Inflammatory macrophage treated with lipopolysaccharide for 1 hour (primary cell): ENCODE measurements at places on chromosomes 6 and 20.
A peak's percentile ranks its signal among the peaks of the same experiment; 100 is the strongest.

DNA sequence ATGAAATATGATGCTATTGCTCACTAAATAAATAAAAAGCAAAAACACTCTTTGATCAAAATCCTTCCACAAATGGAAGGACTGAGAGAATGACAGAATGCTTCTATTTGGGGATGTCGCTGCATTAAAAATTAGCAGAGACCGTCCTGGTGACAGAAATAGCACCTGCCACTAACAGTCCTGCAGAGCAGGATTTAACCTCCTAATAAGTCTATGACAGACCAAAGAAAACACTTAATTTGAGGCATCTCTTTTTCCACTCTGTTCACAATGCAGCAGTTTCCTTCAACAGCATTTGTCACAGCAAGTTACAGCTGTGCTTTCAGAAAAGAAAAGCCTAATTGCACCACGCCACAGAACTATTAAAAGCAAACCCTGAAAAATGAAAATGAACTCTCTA lies 140.6 kb upstream of the BEND6 start:
- no peak for DNase-seq

DNA sequence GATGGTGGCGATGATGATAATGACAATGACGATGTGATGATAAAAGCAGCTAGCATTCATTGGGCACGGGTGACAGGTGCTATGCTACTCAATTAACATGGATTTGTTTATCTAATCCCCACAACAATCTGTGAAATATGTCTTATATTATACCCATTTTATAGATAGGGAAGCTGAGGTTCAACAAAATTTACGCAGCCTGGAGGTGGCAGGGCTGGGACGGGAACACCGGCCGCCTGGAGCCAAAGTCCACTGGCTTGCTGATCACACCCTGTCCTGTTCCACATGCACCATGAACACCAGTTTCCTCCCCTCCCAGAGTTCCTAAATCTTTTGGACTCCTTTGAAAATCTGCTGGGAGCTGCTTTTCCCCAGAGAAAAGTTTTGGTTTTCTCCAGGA lies 23.0 kb downstream of the RIMS4 start:
- no peak for DNase-seq

- no peak for DNase-seq
These were observed 11.8 kb upstream of the FAM110A start for GRCh38 chr20:821731-822065.

GRCh38 chr6:3991941-3992340 lies 87.0 kb downstream of the FAM217A start:
- DNase-seq, result no peak

GRCh38 chr20:37804584-37805566 lies 98.1 kb upstream of the VSTM2L start:
- DNase-seq, result peak; percentile 7

GRCh38 chr20:22232473-22232872 lies 351.9 kb downstream of the FOXA2 start:
- DNase-seq, result no peak

DNA sequence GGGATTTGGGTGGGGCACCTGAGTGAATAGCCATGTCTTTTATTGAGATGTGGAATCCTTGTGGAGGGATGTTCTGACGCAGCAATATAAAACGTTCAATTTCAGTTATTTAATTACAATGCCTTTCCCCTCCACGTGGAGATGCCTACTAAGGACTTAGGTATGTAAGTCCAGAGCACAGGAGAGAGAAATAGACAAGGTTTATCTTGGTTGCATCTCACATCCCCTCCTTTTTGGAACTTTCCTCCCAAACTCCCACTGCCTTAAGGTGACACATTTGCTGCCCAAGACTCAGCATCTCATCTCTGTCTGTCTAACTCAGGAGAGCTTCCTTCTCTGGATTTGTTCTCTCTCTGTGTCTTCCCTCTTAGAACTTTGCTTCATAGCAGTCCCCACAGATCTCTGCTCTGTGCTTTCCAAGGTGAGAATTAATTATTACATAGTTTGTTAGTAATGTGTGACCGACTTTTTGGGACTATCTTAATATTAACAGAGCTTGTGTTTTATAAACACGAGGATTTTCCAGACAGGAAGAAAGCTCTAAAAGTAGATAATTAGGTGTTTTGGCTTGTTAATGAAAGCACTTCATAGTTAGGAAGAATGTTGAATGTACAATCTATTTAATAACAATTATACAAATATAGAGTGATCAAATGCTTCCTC lies 52.6 kb downstream of the COL19A1 start:
- no peak for DNase-seq

GRCh38 chr6:16657768-16658167 lies 103.5 kb downstream of the ATXN1 start:
- peak; percentile 76 for DNase-seq

DNA sequence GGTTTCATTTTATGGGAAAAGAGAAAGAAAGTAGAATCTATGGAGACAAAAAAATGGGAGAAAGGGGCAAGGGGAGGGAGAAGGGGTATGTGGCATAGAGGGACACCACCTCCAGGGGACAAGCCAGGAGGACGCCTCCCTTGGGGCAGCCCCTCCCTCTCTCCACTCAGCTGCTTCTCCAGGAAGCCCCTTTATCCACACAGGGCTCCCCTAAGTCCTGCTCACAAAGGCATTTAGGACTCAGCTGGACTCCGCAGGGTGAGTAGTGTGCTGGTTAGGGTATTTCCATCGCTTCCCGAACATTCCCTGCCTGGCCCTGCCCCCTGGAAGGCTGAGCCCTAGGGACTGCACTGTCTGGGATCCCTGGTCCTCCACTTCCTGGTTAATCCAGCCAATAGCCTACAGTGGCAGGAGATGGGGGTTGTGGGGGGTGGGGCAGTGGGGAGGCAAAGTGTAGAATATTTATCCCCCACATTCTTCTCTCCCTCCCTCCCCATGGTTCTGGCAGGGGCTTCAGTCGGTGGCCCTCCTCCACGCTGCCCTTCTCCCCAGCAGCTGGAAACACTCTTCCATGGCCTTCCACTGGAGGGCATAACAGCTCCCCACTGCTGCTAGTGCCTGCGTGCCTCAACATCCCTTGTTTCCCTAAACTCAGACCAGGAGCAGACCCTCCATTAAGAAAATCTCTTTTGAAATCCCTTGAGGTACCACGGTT lies 84.8 kb downstream of the SNX5 start:
- no peak for DNase-seq

DNA sequence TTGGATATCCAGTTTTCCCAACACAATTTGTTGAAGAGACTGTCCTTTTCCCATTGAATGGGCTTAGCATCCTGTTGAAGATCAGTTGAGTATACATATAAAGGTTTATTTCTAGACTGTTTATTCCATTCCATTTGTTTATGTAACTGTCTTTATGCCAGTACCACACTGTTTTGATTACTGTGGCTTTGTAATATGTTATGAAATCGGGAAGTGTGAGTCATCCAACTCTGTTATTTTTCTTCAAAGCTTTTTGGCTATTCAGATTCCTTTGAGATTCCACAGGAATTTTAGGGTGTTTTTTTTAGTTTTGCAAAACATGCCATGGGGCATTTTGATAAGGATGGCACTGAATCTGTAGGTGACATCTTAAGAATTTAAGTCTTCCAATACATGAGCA lies 188.3 kb downstream of the BMP7 start:
- DNase-seq, result no peak

DNA sequence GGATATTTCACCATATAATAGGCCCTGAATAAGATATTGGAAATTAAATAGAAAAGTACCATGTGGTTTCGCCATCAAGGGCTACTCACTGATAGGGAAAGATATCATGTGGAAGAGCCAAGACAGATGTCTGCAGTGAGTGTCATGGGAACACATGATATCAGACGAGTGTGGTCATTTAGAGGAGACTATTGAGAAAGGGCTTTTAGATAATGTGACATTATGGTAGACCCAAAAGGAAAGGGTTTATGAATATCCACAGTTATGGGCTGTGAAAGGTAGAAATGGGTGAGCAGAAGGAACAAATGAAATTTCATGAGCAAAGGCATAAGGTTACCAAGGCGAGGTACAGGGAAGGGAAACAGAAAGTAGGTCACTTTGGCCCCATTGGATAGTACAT lies 182.3 kb upstream of the PRSS16 start:
- DNase-seq, result no peak

GRCh38 chr6:162234631-162235030 lies 492.9 kb downstream of the PRKN start:
- DNase-seq, result no peak

GRCh38 chr6:63261820-63262219 lies 50.6 kb downstream of the FKBP1C start:
- no peak for DNase-seq

GRCh38 chr6:159988983-159989454 lies 20.1 kb downstream of the IGF2R start:
- no peak for DNase-seq
